Renal cortex interstitium (tissue), 15 donors: ENCODE measurements at places on chromosomes 16 and 17. TPM values are rescaled to one million over a fixed set of nuclear protein-coding genes. Genes with fewer than 3 reads are reported as not detected.

DNA sequence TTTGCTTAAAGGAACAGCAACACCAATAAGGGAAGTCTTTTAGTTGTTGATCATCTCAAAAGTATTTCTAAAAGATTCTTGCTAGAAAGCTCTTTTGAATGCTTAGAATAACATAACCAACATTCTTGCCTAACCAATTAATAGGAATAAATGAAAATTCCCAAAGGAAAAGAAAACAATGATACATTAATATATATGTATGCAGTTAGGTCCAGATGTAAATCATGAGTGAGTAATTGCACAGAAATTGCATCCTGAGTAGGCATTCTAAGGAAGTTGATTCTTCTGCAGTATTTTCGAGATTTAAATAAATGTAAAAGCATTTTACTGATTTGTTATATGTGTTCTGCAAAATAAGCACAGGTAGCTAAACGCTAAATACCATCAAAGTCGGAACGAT, 22.1 kb downstream of the COX10 start:
- no peak for DNase-seq

GRCh38 chr17:7882068-7882467, 6.5 kb upstream of the CHD3 start:
- DNase-seq: no peak

- no peak for DNase-seq
These were observed 15.7 kb upstream of the MRC2 start for GRCh38 chr17:62611728-62612127.

GRCh38 chr17:343211-343610, 9.4 kb downstream of the RPH3AL start:
- no peak for DNase-seq

DNA sequence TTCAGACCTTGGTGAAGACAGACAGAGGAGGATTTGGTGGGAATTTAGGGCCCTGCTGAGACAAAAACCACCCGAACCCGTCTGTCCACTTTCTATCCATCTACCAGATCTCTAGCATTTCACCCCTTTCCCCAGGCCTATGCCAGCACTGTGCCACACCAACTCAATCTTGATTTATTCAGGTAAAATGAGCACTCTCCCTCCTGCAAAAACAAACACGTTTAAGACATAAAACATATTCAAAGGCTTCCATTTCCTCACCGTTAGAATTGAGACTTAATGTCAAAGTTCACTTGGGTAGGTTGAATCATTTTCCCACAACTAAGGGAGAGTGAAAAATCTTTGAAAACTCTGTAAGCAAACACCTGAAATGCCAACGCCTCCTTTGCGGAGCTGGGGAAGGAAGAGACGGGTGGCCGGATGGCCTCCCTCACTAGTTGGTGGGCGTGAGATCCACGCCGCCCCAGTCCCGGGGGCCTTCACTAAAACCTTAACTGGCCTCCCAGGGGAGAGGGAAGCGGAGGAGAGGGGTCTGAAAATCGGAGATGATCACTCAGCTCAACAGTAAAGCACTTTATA, 862 bp downstream of the DCAKD start:
- DNase-seq: no peak

GRCh38 chr16:9151074-9151473, 59.6 kb downstream of the HAPSTR1 start:
- DNase-seq: no peak

DNA sequence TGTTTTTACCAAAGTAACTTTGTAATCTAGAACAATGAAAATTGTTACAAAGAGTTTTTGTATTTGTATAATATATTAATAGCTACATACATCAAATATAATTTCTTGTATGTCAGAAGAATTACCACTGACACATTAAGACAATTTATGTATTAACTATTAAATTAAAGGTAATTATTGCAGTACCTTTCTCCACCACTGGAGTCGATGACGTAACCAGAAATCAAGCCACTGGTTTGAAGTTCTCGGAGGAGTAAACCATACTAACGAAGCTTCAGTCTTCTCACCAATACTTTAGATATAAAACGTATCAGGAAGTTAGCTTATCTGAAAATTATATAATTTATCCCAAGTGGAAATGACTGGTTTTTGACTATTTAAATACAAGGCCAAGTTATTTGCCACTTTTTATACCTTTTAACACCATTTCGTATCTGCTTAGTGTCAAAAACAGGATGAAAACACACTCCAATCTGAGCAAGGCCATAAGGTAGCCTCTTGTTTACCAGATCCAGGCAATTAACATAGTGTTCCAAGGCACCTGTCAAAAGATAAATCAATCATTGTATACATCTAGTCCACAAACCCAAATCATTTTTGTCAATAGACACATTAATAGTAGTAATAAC, 4.3 kb downstream of the POLG2 start:
- no peak for DNase-seq

MYH2 gene
- polyA plus RNA-seq: 0.11 TPM
